ENCODE measurements at places on chromosomes 3 and 15. TPM values are rescaled to one million over a fixed set of nuclear protein-coding genes. Genes with fewer than 3 reads are reported as not detected.

DNA sequence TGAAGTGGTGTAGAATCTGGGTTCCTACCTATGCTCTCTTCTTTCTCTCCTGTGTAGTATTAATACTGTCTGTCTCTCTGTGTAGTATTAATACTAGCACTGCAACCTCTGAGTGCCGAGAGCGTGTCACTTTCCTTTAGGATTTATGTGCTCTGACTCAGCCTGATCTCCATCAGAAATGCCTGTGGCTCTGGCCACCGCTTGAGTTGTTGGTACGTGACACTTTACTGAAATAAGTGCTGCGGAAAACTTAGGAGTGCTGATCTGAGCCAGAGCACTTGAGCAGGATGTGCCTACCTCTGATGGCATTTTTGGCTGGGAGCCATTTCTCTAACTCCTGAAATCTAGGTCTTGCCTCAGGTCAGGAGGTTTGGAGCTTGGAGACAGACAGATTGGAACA lies 807.4 kb downstream of the SQOR start:
- DNase-seq: no peak

GRCh38 chr3:61118830-61119229 lies 132.4 kb downstream of the FHIT start:
- DNase-seq: no peak

DNA sequence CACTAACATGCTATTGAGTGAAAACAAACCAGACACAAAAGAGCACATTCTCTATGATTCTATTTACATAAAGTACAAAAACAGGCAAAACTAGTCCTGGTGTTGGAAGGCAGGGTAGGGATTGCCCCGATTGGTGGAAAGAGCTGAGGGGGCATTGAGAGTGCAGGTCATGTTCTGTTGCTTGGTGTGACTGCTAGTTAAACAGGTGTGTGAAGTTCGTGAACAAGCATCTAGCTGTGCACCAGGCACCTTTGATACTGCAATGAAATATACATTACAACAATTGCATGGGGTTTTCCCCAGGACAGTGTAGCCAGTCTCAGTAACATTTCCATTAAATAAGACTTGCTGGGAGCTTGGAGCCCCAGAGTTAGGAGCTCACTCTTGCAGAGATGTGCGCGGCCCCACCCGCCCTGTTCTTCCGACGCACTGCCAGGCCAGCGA lies 26.3 kb upstream of the THRB start:
- peak; percentile 13 for DNase-seq

GRCh38 chr3:25281041-25281731 lies 146.9 kb upstream of the RARB start:
- DNase-seq: no peak

- DNase-seq: no peak
These were observed 33.7 kb downstream of the SYNM start for GRCh38 chr15:99138491-99138982.

DNA sequence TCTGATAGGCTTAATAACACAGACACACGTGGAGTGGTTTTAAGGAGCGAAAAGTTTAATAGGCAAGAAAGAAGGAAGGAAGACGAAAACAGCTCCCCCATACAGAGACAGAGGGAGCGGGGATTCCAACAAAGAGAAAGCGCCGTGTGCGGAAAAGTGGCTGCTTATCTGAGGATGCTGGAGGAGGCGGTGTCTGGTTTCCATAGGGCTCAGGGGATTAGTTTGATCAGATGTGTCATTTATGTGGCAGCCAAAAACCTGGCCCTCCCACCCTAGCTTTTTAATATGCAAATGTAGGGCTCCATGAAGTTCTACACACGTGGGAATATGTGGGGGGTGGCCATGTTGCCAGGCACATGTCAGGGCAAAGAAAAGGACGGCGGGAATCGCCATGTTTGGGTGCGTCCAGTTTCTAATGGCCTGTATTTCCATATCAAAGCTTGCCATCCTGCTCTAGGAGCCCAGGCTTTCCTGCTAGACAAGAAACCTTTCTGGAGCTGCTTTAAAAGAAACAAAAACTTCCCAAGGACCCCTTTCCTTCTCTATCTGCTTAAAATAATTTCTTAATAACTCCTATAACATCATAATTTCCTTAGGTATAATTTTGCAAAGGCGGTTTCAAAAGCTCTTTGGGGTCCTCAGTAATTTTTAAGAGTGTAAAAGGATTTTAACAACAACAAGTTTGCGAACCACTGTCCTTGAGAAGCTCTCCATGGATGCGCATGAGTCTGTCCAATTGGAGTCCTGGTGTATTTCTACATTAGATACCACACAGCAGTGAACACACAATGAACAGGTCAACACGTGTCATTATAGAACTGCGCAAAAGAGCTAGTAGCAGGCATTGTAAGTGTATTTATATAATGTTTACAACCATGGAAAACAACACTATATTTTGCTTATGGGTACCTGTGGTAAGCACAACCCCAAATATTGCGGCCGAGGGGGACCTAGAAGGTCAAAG lies 622 bp upstream of the ZNF589 start:
- no peak for DNase-seq

DNA sequence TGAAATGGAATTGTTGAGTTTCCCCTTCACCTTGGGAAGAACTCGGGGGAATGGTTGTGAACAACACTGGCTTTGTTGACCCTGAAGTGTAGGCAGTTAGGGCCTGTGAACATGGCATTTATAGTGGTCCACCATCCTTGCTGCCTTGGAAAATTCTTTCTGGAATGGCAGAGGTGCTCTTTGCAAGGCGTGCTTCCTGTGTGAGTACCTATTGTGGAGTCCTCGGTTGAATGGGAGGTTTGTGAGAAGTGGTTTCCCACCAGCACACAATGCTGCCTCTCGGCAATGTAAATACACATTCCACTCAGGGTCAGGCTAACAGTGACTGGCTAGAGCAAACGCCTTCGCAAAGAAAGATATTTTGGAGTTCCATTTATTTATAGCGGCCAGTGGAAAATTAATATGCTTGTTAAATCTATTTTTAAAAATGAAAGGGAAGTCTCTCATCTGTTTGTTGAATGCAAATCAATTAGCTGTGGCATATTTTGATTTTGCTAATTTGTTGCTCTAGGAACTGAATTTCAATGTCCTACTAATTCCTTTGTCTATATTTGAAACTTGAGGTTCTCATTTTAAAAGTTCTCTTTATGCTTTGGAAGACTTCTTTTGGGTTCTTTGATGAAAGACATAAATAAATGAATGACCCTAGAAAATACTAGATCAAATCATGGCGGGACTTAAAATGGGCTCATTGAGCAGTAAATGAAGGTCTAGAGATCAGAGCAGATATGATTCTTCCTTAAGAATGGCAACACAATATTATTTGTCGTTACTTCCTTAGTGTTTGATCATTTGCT lies 59.5 kb downstream of the FNDC3B start:
- DNase-seq: peak; percentile 11

- DNase-seq: no peak
These were observed 87.3 kb downstream of the SMAD6 start for GRCh38 chr15:66789029-66790025.

GRCh38 chr3:175378348-175378747 lies 519.2 kb downstream of the NAALADL2 start:
- no peak for DNase-seq

DNA sequence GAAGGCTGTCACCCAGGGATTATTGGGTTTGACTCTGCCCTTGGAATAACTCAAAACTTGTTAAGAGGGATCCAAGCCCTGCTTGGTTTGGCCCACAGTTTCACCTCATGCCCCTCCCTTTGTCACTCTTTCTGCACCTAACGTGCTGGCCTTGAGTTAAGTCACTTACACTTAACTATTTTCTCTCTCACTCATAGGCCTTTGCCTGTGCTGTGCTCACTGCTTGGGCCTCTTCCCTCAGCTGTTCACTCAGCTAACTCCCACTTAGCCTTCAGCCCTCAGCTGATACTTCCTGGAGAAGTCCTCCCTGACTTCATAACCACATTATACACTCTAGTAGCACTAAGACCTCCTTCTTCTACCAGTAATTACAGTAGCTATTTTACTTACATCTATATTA lies 133.3 kb downstream of the CMSS1 start:
- DNase-seq: no peak

The SLC24A5 gene
- total RNA-seq: not detected

The CPA3 gene
- total RNA-seq: not detected

The IL17RE gene
- 4.9 TPM for total RNA-seq

The TF gene
- 3.8 TPM for total RNA-seq

The SMCO1 gene
- not detected for total RNA-seq
